GM19239 (cell line): ENCODE measurements at places on chromosomes 11 and 22.

DNA sequence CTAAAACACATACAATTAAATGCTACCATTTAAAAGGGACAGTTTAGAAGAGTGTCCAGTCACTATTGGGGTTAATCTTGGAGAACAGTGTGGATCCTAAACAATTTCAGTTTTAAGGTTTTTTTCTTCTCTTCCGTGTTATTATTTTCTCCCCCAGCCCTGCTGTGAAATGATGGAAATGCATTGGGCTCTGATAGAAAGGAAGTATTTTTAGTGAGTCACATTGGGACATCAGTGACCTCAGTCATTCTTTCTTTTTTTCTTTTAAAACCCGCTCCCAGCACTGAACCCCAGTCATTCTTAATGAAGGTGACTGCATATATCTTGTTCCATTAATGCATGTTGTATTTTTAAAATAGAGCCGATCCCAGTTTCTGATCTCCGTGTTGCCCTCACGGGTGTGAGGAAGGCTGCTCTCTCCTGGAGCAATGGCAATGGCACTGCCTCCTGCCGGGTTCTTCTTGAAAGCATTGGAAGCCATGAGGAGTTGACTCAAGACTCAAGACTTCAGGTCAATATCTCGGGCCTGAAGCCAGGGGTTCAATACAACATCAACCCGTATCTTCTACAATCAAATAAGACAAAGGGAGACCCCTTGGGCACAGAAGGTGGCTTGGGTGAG lies 93.2 kb upstream of the OR4B1 start:
- no peak for DNase-seq

DNA sequence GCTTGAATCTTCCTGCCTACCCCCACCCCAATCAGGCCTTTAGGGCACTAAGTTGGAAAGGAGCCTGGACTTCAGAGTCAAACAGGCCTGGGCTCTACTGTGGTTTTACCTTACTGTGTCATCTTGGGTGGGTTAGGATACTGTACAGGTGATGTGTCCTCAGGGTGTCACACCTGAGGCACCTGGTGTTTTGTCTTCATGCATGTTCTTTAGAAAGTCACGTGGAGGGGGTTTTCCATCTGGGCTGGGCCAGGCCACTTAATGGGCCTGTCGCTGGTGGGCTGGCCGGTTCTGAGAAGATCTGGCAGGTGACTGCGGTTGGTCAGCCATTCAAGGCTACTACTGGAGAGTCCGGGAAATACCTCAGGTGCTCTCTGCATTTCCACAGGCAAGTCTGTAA lies 92.6 kb downstream of the SWAP70 start:
- no peak for DNase-seq

GRCh38 chr11:78032090-78032489 lies 9.0 kb upstream of the KCTD14 start:
- DNase-seq, result no peak

DNA sequence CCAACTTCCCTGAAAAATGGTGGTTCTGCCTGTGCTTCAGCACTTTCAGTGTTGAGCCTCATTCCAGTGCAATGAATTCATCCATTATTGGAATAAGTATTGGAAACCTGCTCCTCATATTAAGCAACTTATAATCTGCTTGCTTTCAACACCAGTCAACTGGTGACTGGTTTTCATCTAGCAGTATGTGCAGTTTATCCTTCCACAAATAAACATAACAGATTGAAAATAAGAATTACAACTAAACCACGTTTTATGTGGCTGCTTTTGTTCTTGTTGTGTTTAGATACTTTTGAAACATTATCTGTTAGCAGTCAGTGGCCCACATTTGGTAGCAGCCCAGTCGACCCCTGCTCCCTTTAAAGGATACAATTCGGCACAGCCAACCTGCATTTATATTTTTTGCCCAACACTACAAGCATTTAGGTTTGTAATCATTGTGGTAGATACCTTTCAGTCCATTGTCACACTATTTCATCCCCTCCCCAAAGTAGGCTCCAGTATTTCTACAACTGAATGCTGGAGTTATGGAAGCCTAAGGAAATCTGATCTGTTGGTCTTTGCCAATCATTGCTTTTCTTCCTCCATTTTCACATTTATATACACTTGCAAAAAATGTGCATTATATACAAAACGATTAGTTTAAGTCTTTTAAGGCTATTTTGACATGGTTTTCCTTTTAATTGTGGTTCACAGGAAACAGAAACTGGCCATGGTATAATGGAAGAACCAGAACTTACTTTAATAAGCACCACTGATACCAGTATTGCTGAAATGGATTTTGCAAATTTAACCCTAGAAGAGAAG lies 13.1 kb downstream of the TAF1D start:
- DNase-seq, result no peak

- DNase-seq, result peak; percentile 1
Measured at GRCh38 chr11:28296426-28296825, 188.2 kb downstream of the METTL15 start.

DNA sequence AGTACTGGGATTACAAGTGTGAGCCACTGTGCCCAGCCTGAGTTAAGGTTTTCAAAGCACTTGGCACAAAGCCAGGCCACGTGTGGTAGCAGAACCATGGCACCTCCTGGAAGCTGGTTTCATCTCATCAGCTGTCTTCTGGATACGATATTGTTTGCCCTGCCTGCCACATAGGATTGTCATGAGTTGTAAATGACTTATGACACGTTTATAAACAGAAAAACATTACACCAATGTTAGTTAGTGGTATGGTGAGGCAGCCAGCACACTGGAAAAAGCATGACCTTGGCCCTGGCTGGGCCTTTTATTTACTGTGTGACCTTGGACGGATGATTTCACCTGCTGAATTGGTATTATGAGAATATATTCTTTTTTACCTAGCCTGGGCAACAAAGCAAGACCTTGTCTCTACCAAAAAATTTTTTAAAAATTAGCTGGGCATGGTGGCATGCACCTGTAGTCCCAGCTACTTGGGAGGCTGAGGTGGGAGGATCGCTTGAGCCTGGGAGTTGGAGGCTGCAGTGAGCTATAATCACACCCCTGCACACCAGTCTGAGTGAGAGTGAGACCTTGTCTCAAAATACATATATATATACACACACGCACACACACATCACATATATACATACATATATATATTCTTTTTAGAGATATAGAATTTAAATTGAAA lies 24.0 kb upstream of the MYH9 start:
- no peak for DNase-seq

DNA sequence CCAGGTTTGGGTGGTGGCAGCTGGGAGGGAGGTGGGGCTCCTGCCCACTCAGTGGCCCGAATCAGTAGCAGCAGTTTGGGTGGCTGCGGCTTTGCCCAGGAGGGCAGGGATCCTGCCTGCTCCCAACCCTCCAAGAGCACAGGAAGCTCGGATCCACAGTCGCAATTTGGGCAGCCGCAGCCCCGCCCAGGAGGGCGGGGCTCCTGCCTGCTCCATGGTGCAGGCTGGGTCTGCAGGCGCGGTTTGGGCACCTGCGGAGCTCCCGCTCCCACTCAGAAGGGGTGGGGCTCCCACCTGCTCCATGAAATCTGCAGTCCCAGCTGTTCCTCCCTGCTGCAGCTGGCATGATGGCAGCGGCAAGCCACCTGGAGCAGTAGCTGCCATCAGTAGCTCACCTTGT lies 38.1 kb upstream of the CALCB start:
- DNase-seq, result no peak

DNA sequence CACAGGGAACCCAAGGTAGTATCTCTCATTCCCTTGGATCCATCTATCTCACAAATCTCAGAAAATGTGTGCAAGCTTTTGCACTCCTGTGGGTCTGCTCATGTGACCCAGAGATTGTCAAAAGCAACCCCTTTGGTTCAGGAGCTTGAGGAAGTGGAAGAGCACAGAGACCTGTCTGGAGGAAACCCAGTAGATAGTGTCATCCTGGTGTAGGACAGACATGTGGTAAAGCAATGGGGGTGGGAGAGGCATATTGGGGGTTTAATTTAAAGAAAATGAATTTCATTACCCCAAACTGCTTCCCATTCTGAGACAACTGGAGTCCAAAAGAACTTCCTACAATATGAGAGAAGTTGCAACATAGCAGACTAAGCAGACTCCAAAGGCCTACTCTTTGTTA lies 5.8 kb upstream of the MS4A14 start:
- no peak for DNase-seq

- DNase-seq, result no peak
Measured at GRCh38 chr22:50696251-50696798, 23.7 kb downstream of the SHANK3 start.

- no peak for DNase-seq
Measured at GRCh38 chr11:119484741-119485605, 62.0 kb upstream of the THY1 start.

- no peak for DNase-seq
Measured at GRCh38 chr11:94849839-94850238, 81.7 kb downstream of the AMOTL1 start.

DNA sequence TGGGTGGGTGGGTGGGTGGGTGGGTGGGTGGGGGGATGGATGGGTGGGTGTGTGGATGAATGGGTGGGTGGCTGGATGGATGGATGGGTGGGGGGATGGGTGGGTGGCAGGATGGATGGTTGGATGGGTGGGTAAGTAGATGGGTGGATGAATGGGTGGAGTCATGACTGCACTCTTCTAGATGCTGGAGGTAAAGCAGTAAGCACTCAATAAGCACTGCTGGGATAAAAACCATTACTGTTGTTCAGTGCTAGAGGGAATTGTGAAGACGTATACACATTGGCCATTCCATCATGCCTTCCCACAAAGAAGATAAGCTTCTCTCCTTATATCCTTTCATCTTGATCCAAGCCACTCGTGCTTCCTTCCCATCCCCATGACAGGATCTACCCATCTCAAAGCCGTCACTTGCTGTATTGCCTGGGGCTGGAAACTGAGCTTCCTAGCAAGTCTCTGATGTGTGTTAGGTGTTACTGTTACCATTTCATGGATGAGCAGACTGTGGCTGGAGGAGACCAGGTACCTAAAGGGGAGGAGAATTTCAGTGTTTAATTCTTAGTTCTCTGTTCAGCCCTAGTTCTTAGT lies 74.8 kb downstream of the MICAL2 start:
- no peak for DNase-seq

- no peak for DNase-seq
Measured at GRCh38 chr11:126072801-126073594, 10.3 kb upstream of the CDON start.

GRCh38 chr11:100555931-100556330 lies 131.2 kb upstream of the ARHGAP42 start:
- DNase-seq, result no peak

DNA sequence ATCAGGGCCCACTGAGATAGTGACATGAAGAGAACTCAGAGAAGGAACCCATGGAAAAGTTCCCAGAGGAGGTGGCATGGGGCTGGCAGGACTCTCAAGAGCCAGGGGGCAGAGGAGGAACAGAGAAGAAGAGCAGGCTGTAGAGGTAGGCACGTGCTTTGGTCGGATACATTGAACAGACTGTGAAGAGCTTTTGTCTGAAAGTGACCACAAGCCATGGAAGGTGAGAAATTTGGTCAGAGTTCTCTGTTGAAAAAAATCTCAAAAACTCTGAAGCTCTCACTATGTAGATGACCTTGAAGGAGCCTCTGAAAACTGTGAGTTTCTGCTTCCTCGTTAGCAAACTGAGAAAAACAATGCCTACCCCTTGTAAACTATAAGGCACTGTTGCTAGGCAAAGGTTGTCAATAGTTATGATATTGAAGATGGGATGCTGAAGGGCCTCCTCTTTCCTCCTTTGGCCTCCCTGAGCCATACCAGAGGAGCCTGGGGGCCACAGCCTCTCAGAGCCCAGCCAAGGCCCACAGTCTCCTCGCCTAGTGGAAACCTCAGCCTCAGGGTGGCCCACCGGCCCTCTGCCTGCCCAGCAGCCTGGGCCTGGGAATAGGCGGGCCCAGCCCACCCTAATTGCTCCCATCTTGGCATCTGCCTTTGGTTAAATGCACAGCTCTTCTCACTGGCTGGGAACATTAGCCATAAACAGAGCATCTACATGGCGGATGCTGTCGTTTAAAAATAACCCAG lies 415.7 kb downstream of the SOX6 start:
- DNase-seq, result no peak

- DNase-seq, result no peak
Measured at GRCh38 chr11:1454576-1454975, 32.0 kb downstream of the MOB2 start.

- DNase-seq, result no peak
Measured at GRCh38 chr11:134742224-134742612, 330.2 kb upstream of the B3GAT1 start.

DNA sequence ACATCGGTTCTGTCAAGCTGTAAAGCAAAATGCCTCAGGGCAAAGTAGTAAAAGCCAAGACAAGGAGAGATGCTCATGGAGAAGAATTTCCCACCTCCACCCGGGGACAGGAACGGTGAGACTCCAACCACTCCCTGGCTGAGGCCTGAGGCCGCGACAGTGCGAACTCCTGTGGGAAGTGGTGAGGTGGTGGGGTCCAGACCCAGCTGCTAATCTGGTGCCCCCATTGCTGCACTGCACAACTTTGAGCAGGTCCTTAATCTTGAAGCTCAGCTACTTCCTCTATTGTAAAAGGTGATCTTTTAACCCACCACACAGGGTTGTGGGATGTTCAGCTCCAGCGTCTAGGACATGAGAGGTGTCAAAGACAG lies 83.9 kb downstream of the ZC3H12C start:
- no peak for DNase-seq

- no peak for DNase-seq
Measured at GRCh38 chr11:99383648-99384245, 363.0 kb downstream of the CNTN5 start.

- DNase-seq, result no peak
Measured at GRCh38 chr11:47766509-47767227, 473 bp downstream of the FNBP4 start.

GRCh38 chr11:35116245-35116644 lies 22.7 kb upstream of the CD44 start:
- DNase-seq, result no peak

DNA sequence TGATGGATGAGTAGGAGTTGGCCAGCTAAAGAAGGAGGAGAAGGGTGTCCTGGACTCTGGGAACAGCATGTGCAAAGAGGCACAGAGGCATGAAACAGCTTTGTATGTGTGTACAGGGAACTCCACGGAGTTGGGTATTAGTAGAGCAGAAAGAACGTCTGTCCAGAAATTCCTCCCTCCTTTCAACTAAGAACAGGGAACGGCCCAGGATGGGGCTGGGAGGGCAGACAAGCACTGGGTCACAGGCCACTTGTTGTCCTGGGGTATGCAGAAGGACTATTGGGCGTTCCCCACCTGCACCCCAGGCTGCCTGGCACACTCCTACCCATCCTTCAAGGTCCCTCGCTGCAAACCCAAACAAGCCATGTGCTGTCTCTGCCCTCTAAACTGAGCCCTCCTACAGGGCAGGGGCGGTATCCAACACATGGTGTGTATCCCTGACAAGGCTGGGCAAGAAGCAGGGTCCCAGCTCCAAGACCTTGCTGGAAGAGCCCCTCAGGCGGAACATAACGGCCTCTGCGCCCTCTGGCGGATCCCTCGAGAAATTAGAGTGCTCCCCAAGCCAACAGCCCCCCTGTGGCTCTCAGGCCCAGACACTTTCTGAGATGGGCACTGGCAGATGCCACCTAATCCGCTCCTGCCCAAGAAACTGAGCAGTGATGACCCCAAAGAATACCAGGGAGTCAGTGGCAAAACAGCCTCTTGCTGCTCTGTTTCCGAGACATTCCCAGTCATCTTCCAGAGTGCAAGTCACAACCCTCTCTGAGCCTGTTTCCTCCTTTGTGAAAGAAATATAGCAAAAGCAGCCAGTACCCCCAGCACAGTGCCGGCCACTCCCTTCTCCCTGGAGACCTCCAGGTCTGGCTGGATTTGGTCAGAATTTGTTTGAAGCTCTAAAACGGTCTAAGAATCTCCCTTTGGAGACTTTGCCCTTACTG lies 1.6 kb upstream of the ELFN2 start:
- DNase-seq, result peak; percentile 91

- DNase-seq, result no peak
Measured at GRCh38 chr11:19868871-19869270, 156.2 kb downstream of the NAV2 start.
